ENCODE measurements at places on chromosomes 2 and 18. TPM values are rescaled to one million over a fixed set of nuclear protein-coding genes. Genes with fewer than 3 reads are reported as not detected.

Gene MOGAT1
- total RNA-seq: not detected

Gene STON1
- 6.1 TPM for total RNA-seq

Gene CRACDL
- not detected for total RNA-seq

Gene REG3A
- total RNA-seq: not detected

Gene LDLRAD4
- total RNA-seq: 6.9 TPM

Gene SPATA3
- total RNA-seq: not detected

Gene NHEJ1
- 27.4 TPM for total RNA-seq

Gene AQP12B
- total RNA-seq: not detected

Gene ATP8B1
- 0.64 TPM for total RNA-seq

Gene SPRED2
- total RNA-seq: 8.6 TPM

Gene IL36RN
- total RNA-seq: not detected

Gene NEUROD1
- total RNA-seq: 0.10 TPM

Gene LRATD1
- 18.5 TPM for total RNA-seq

Gene IGFBP2
- total RNA-seq: 11.6 TPM

Gene TPRKB
- 136 TPM for total RNA-seq

Gene IAH1
- 38.7 TPM for total RNA-seq

Gene TXNDC2
- 0.29 TPM for total RNA-seq

All from H4 (cell line).